ENCODE measurements at places on chromosomes 16 and 17.

GRCh38 chr17:49742166-49742638, 21.7 kb downstream of the FAM117A start:
- peak; percentile 10 for DNase-seq

GRCh38 chr16:57810197-57811031, 8.1 kb upstream of the KIFC3 start:
- DNase-seq = peak; percentile 92

DNA sequence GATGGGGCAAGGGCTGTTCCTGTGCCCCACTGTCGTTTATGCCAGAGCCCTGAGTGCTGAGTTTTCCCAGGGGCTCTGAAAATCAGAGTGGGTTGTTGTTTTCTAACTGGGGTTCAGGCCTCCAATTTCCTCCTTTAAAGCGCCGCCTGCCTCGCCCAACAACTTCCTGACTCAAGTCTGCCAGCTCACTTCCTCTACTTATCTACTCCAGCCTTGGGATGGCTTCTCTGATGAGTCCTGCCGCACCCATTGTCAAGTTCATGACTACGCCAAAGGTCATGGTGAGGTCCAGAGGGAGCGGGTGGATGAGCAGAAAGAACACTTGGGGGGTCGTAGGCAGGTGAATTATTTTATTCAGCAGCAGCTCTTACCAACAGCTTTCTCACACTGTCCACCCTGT, 104.7 kb downstream of the UTP18 start:
- DNase-seq = peak; percentile 26

GRCh38 chr16:87492291-87492630, 563 bp downstream of the ZCCHC14 start:
- no peak for DNase-seq

DNA sequence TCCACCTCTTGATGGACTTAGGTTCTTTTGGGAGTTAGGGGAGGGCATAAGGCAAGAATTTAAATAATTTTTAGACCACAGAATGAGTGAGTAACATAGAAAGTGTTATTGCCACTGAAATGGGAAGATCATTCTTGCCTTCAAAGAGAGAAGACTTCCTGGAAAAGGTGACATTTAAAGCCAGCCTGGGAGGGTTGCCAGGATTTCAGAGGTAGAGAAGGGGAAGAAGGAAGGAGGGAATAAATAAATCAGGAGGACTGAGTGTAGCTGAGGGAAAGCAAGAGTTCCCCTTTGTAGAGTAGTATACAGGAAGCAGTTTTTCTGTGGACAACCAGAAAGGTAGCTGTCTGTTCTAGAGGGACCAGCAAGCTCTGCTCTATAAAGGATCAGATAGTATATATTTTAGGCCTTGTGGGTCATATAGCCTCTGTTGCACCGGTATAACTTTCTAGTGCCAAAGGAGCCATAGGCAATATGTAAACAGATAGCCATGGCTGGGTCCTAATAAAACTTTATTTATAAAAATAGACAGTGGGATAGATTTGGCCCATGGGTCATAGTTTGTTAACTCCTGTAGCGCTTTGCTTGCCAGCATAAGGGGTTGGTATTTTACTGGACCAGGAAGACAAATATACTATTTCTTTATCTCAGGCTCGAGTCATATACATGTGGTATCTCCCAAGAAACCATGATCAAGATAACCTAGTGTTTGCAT, 147.2 kb upstream of the CACNG5 start:
- no peak for DNase-seq

- DNase-seq = no peak
Observed at GRCh38 chr17:82921426-82921825, 81.6 kb upstream of the ZNF750 start.

- no peak for DNase-seq
Observed at GRCh38 chr16:70473446-70474319, 19.3 kb downstream of the FCSK start.

DNA sequence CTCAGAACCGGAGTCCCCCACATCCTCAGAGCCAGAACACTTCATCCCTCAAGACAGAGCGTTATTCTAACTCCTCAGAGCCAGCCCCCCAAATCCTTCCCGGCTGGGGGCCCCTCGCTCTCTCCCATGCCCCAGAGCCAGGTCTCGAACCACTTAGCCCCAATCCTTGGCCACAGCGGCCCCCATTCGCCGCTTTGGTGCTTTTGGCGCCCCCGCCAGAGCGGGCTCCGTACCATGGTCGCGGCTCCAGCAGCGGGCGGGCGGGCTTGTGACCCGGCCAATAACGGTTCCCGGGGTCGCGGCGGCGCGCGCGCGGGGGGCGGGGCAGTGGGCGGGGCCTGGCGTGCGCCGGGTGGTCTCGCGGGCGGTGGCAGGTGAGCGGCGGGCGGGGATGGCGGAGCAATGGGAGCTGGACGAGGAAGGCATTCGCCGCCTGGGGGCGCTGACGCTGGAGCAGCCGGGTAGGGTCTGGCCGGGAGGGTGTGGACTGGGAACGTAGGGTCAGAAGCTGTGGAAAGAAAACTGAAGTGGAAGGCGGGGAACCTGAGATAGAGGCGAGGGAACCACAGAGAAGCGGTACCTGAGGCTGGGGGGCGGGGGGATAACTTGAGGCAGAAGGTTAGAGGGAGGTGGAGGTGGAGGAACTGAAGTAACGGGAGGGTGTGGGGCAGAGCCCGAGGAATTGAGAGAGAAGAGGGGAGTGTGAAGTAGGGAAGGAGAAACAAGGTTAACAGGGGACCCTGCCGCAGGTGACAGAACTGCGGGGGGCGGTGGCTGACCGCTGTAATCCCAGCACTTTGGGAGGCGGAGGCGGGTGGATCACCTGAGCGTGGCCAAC, at the start of the genes KCTD19 and LRRC36:
TSS of gene KCTD19 (minus strand) at position 270 of the 838 bp plus-strand sequence. CDS start at position 236, 34 bp downstream.
TSS of gene LRRC36 (plus strand) at position 344 of the 838 bp plus-strand sequence. CDS start at position 392, 48 bp downstream.
- DNase-seq = no peak

DNA sequence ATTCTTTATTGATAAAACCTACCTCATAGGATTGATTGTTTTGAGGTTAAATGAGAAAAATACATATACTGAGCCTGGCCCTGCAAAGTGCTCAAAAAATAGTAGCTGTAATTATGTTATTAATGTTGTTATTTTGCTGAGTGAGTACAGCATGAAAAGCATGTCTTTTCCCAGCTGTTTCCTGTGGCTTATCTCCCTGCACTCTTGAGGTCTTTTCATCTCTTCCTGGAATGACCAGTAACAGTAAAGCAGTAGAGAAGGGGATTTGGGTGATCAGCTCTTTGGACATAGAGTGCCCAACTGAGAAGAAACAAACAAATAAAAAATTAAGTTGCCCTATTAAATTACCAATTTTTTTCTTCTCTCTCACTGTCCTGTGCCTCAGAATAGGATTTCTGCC, 53.7 kb downstream of the NFAT5 start:
- DNase-seq = no peak

DNA sequence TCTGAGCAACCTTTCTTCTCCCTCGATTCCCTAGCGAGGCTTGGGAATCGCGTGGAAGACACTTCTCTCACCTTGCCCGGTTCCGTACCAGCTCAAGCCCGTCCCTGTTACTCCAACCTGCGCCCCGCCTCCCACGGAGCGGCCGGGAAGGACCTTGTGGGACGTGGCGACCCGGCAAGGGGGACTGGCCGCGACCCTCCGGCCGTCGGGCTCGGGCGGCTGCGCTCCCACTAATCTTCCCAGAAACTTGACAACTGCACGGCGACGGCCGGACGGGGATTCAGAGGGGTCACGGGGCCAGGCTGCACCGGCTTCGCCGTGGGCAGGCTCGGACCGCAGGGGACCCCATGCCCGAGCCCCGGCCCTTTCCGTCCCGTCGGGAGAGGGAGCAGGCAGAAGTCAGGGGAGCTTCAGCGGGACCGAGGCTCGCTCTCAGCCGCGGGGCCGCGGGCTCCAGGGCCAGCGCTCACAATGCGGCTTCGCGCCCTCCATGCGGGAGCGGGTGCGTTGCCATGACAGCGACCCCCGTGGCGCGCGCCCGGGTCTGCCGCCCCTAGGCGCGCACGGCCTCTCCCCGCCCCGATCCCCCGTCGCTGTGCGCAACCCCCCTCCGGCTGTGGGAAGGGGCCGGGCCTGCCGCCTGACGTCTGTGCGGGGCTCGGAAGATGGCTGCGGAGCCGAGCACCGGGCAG, at the start of gene SGSM2:
TSS of gene SGSM2 (plus strand) at position 650 of the 692 bp plus-strand sequence. CDS start 188 bp downstream, outside the sequence.
- peak; percentile 39 for DNase-seq

DNA sequence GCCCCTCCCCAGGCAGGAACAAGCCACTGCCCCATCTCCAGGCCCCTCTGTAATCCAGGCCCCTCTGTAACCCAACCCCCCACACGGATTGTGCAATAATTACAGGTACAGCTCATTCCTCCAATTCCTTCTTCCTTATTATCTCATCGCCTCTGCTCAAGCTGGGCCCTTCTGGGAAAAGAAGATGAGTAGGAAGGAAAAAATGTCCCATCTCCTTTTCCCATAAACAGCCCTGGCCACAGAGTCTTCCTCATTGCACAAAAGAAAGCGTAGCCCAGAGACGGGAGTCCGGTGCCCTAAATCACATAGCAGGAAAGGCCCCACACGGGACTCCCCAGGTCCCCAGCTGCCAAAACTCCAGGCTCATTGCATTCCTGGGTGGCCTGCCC, 3.6 kb upstream of the LITAFD start:
- DNase-seq = peak; percentile 65

- peak; percentile 84 for DNase-seq
Observed at GRCh38 chr17:43389046-43389947, 9.5 kb upstream of the ARL4D start.

DNA sequence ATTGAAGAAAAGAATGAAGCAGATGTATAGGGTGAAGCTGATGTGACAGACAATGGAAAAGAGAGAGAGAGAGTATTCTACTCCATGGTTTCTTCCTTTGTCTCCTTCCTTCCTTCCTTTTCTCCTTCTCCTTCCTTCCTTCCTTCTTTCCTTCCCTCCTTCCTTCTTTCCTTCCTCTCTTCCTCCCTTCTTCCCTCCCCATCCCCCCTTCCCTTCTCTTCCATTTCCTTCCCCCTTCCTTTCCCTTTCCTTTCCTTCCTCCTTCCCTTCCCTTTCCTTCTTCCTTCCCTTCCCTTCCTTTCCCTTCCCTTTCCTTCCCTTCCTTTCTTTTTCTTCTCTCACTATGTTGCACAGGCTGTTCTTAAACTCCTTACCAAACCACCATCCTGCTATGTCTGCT, 55.7 kb upstream of the GPR139 start:
- DNase-seq = no peak

DNA sequence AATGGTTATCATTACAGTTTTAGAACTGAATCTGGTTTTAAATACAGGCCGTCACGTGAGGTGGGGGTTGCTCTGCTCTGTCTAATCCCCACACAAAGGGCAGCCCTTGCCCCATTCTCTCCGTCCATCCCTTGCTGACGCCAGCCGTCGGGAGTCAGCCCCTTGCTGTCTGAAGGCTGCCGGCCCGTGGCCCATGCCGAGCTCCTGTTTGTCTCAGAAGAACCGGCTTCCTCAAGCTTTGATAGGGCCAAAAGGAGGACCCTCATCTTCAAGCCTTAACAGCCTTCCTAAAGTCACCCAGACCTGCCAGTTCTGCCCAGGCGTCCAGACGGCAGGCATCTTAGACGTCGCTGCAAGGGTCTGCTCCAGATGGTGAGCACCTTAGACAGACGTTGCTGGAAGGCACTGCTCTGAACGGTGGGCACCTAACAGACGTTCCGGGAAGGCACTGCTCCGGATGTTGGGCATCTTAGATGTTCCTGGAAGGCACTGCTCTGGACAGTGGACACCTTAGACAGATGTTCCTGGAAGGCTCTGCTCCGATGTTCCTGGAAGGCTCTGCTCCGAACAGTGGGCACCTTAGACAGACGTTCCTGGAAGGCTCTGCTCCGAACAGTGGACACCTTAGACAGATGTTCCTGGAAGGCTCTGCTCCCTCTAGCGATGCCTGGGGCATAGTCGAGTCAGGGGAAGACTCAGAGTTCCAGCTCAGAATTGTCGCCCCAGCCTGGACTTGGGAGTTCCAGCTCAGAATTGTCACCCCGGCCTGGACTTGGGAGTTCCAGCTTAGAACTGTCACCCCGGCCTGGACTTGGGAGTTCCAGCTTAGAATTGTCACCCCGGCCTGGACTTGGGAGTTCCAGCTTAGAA, 35.1 kb upstream of the CHMP6 start:
- no peak for DNase-seq

GRCh38 chr17:57574040-57574513, 171.0 kb downstream of the CCDC182 start:
- no peak for DNase-seq

DNA sequence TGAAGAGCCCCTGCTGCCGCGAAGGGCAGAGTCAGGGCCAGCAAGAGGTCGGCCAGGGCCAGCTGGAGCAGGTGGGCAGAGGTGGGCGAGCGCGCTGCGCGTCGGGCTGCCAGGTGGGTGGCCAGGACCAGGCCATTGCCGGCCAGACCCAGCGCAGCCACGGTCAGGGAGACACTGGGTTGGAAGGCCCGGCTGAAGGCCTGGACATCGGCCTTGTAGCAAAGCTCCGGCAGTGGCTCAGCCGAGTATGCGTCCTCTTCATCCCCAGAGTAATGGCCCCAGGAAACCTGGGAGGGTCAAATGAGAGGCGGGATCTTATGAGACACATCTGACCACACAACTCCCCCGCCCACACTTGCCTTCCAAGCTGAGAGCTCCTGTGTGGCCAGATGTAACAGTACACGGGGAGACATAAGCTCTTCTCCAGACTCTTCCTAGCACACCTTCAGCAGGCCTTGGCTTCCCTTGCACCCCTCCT, 1.3 kb downstream of the CCR10 start:
- DNase-seq = no peak

DNA sequence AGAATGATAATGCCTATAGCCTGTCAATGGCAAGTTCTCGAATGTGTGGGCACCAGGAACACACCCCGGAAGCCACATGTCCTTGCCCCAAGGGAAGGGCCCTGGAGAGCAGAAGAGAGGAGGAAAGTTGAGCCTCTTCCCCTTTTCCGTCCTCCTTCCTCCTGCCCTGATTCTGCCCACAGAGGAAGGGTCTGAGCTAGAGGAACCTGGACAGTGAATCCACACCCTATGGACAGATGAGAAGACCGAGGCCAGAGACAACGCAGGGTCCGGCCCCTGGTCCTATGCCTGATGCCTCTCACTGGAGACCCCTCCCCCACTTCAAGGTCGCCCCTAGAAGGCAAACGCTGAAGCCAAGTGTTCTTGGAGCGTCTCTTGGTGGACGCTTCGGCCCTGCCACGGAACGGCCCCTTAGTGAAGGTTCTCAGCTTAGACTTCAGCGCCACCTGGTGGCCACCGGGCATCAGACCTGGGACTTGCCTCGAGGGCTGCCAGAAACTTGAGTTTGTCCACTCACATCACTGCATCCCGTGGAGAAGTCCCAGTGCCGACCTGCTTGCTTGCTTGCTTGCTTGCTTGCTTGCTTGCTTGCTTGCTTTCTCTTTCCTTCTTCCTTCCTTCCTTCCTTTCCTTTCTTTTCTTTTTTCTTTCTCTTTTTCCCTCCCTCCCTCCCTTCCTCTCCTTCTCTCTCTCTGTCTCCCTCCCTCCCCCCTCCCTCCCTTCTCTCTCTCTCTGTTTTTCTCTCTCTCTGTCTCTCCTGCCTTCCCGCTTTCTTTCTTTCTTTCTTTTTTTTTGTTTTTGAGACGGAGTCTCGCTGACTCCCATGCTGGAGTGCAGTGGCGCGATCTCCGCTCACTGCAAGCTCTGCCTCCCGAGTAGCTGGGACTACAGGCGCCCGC, 20.6 kb upstream of the SPNS3 start:
- DNase-seq = peak; percentile 75

GRCh38 chr17:42744283-42744805, 496 bp downstream of the EZH1 start:
- DNase-seq = peak; percentile 41

All from RPMI7951 (cell line).